ENCODE measurements at places on chromosomes 2 and 18.

GRCh38 chr2:19574778-19575260 lies 216.4 kb upstream of the OSR1 start:
- DNase-seq = no peak

GRCh38 chr2:12288048-12288447 lies 428.7 kb upstream of the TRIB2 start:
- no peak for DNase-seq

DNA sequence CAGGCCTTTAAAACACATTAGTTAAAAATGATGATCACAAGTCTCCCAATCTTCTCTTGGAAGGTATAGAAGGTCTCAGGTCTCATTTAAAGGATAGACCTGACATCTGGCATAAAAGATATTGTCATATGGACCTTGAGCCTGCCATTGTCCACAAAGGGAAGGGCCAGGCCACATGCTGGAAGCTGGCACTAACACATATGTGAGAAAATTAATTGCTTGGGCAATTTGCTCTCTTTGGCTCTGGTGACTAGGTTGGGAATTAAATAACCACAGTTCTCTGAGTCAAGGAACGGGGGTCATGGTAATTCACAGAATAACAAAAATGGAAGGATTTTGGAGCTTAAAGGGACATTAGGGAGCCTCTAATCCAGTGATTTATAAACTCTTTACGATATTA lies 727.3 kb downstream of the BCL11A start:
- no peak for DNase-seq

DNA sequence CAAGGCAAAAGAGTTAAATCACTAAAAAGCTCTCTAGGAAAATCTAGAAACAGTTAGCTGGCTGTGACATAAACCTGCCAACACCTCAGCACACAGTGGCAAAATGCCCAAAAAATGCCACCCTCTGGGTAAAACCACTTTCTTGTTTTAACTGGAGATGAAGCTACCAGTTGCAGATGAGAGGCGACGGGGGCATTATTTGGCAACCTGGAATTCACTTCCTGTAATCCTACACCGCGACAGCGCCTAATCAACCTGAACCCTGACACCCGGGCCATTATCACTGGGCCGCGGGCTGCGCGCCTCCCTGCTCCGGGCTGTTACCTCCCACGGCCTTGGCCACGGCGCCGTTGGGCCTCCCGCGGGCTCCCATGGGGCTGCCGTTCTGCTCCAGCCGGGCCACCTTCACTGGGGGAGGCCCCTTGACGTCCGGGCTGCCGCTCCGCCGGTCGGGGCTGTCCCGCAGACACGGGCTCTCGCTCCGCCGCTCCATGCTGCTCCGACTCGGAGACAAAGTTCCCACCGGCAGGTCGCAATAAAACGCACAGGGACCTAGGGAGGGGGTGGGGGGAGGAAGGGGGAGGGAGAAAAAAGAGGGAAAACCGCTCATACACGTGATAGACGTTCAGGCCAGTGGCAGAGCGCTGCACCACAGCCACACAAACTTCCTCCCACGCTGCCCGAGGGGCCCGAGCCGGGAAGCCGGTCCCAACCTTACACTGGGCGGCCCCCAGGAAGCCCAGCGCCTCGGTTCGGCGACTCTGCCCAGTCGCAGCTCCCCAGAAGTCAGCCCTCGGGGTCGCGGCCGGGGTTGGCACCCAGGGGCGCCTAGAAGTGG lies 2.0 kb downstream of the SATB2 start:
- DNase-seq = peak; percentile 86

- no peak for DNase-seq
These were observed 134.5 kb downstream of the NAPG start for GRCh38 chr18:10660179-10660884.

GRCh38 chr2:104976603-104977120 lies 61.2 kb upstream of the MRPS9 start:
- DNase-seq = no peak

GRCh38 chr18:62786689-62787088 lies 71.3 kb downstream of the PHLPP1 start:
- no peak for DNase-seq

GRCh38 chr18:77373730-77374445 lies 124.2 kb downstream of the GALR1 start:
- DNase-seq = no peak

DNA sequence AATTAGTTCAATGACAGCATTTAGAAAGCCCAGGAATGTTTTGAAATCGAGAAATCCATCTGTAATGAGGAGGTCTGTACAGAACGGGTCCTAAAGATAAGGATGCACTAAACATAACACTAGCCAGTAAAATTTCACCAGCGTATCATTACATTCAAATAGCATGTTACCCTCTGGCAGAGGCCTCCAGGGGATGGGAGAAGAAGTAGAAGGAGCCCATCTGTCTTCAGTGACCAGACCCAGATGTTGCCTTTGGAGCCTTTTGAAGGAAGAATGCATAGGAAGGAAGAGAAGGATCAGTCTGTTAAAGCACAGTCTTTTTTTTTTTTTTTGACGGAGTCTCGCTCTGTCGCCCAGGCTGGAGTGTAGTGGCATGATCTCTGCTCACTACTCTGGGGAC lies 86.1 kb upstream of the BCL2L11 start:
- DNase-seq = no peak

DNA sequence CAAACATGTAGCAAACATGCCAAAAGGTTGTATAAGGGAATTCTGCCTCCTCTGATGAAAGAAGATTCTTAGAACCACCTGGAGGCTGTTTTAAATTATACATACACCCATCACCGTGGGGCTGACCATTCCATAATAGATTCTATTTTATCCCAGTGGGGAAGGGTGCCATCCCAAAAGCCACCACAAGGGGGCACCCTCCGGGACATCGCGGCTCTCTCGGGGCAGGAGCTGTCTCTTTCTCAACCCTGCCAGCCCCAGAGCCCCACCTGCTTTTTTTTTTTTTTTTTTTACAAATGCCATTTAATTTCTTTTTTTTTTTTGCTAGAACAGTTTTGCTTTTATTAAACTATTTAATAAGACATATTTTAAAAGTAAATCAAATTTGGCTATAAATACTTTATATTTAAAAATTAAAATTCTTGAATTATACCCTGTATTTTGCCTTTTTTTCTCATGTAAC lies 8.6 kb upstream of the MTCL1 start:
- DNase-seq = peak; percentile 62

GRCh38 chr2:109545828-109546713 lies 67.7 kb downstream of the SEPTIN10 start:
- DNase-seq = peak; percentile 22

DNA sequence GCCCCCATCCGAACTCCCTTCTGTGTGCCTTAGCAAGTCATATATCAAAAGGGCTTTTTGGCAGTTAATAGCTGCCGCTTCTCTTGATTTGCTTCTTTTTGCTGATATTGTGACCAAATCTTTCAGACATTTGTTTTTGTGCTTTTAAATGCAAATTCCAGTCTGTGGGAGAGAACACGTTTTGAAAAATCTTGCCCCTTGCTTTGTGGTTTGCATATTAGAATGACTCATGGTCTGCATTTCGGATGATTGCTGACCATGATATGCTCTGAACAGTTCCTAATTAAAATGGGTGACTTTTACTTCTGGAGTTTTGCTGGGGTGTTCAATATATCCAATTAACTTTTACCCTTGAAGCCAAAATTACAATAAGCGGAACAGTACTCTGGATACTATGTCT lies 58.2 kb upstream of the ST6GAL2 start:
- DNase-seq = no peak

DNA sequence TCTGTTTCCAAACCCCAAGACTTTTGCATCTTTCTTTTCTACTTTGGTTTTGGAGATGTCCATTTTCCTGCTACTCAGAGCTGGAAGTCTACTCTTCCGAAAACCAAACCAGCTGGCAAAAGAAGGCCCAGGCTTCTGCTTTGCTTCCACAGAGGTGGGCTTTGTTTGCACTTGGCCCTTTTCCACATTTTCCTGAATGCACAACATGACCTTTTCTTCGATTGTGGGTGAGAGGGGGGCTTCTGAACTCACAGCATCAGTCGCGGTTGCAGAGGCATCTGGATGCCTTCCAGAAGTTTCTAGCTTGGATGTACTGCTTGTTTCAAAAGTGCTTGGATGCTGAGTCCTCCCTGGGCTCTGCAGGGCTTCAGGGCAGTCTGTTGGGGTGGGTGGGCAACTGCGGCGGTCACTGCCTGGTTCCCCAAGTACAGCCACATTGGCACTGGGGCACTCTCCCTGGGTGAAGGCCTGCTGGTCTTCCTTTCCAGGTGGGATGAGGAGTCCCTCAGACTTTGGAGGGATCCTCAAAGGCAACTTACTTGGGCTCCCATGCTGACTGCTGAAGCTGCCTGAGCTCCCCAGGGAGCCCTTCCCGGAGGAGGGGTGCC lies 112.3 kb upstream of the LYPD1 start:
- no peak for DNase-seq

DNA sequence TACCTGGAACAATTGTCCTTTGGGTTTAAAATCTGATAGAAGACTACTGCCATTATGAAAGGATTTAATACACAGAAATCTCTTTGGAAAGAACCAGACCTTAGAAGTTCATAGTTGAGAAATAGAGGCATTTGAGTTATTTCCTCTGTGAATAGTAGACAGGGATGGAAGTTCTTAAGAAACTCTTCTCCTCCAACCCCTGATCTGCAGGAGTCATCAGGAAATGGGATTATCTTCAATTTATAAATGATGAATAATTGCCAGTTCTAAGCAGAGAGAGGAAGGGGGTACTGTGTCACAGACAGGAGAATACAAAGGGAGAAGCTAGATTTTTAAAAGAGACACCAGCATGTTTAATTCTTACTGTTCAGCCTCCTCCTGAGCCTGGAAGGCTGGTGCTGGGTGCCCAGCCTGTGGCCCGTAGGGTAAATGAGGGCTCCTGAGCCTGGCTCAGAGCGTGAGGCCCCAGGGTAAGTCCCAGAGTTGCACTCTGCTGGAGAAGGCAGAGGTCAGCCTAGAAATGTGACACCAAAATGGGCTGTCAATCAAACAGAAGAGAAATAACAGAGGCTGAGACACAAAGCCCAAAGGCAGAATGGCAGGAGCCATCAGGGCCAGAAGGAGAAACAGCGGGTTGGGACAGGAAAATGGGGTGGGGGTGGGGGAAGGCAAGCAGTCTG lies 58.2 kb upstream of the PKDCC start:
- DNase-seq = no peak

- DNase-seq = peak; percentile 97
These were observed 41.2 kb downstream of the RPL37A start for GRCh38 chr2:216539791-216540241.

- DNase-seq = no peak
These were observed 69.1 kb upstream of the CTDP1 start for GRCh38 chr18:79610461-79611039.

GRCh38 chr2:241771286-241772062 lies 5.1 kb upstream of the GAL3ST2 start:
- no peak for DNase-seq

GRCh38 chr2:101984656-101985055 lies 7.1 kb upstream of the IL1R2 start:
- DNase-seq = no peak

- DNase-seq = no peak
These were observed 39.7 kb upstream of the SOCS6 start for GRCh38 chr18:70249118-70249517.

GRCh38 chr2:43201497-43201896 lies 24.9 kb downstream of the ZFP36L2 start:
- DNase-seq = no peak

DNA sequence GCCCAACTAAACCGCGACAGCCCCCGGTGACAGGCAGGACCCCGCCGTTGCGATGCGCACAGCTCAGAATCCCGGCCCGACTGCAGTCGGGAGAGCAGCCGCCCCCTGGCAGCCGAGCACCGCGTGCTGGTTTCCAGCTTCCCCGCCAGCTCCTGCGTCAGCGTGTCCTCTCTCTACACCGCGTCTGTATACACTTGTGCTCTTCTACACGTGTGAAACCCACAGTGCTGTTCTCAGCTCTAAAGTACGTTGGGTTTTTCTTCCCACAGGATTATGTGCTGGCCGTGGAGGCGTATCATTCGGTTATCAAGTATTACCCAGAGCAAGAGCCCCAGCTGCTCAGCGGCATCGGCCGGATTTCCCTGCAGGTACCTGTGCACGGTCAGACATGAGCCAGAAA lies 54.0 kb downstream of the ADI1 start:
- no peak for DNase-seq

GRCh38 chr2:179435566-179435965 lies 170.9 kb upstream of the SESTD1 start:
- DNase-seq = no peak

- DNase-seq = no peak
These were observed 12.2 kb downstream of the KCNJ3 start for GRCh38 chr2:154710685-154711084.

DNA sequence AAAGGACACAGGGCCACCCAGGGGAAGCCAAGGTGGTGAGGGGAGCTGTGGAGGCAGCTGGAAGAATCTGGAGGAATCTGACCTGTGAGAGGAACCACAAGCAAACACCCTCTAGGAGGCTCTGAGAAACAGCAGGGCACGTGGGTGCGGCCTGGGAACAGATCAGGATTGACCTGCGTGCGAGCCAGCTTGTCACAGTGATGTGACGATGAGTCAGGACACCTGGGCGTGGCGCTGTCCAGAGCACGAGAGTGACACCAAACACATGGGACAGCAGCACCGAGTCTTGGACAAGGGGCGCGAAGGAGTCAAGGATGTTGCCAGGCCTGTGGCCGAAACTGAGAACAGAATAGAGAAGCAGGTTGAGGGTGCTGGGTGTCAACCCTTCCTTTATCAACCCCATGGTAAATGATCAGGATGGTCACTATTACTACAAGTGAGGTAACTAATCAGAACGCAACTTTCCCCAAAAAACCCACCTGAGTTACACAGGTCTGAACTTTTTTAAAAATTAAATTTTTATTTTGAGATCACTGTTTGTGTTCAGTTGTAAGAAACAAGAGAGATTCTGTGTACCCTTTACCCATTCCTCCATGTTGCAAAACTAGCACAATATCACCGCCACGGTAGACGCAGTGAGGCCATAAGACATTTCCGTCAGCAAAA lies 637 bp upstream of the SFT2D3 start:
- no peak for DNase-seq

GRCh38 chr2:25512707-25513106 lies 160.7 kb downstream of the DTNB start:
- no peak for DNase-seq

GRCh38 chr2:94874277-94874997 lies 3.2 kb downstream of the TEKT4 start:
- DNase-seq = peak; percentile 28

GRCh38 chr18:54776282-54776977 lies 51.8 kb upstream of the RAB27B start:
- no peak for DNase-seq
